CD8-positive, alpha-beta memory T cell (primary cell): ENCODE measurements at places on chromosomes 4 and X.
A peak's percentile ranks its signal among the peaks of the same experiment; 100 is the strongest.

DNA sequence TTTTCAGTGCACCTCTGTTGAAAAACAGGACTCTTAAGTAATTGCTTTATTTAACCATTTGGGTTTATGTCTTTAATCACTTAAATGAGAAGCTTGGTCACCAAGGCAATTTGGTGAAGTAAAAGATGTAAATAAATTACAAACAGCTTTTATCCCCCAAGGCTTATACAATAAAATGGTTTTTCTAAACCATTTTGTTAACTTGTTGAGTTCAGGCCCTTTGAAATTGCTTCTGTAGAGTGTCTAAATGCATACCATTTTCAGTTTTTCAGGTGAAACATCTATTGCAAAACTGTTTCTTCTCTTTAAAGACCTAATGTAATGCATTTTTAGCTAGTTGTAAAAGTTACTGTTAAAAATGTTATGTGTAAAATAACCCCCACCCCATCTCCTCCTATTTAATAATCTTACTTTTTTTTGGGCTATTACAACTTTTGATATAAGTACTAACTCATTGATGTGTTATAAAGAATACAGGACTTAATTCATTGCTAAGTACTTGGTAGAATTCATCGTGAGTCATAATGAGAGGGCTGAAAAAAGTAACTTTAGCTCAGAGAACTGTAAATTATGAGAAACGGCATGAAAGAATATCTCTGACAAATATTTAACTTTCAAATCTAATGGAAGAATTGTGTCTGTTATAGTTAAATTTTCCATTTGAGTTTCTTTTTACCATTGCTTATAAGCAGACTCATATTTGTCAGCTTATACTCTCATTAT lies 4.5 kb downstream of the RAPGEF2 start:
- DNase-seq, result no peak

DNA sequence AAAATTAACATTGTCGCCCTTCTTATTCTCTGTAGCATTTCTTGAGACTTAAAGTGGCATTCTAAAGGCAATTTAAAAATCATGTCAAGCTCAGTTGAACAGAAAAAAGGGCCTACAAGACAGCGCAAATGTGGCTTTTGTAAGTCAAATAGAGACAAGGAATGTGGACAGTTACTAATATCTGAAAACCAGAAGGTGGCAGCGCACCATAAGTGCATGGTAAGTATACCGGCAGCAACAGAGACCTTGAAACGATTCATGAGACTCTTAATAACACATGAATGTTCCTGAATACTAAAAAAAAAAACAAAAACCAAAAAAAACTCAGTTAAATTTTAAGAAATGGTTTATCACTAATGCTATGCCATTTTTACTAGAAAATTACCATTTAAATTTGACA lies 82.4 kb upstream of the HPRT1 start:
- no peak for DNase-seq

- DNase-seq, result no peak
These were observed 1.3 kb downstream of the ERAS start for GRCh38 chrX:48827654-48827968.

GRCh38 chr4:67634741-67635140 lies 66.2 kb downstream of the UBA6 start:
- no peak for DNase-seq

- no peak for DNase-seq
These were observed 6.7 kb upstream of the IRAK1 start for GRCh38 chrX:154026136-154027021.

DNA sequence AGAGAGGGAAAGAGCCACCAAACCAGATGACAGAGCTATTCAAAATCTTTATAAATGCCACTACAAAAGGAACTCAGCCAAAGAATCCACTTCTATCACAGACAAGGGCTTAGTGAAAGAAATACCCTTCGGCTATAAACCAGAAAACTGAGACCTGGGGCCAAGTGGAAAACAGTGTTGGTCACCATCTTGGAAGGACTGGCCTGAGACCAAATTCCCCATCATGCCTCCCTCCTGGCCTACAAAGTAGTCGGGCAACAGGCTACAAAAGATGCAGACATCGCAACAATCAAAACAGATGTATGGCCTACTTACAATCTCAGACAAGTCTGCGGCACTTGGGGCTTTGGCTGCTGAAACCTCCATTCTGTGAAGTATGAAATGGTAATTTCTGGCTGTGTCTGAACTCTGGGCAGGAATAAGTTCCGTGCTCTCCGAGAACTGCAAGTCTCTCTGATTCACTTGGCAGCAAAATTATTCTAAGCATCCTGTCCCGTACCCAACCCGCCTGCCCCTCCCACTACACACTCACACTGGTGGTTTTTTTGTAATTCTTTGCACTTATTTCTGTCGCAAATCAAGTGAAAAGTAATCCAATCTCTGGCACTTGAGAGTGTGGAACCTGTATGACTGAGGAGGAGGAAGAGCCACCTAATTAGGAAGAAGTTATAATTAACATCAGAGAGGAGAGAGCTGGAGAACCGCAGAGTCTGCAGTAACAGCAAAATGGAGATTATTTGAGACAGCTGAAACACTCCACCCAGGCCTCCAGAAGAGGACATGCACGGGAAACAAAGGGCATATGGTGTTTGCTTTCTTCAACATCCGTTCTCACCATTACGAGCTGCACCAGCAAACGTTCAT lies 87.8 kb downstream of the SH3KBP1 start:
- peak; percentile 63 for DNase-seq

GRCh38 chrX:66601522-66601921 lies 37.4 kb downstream of the EDA2R start:
- DNase-seq, result no peak

DNA sequence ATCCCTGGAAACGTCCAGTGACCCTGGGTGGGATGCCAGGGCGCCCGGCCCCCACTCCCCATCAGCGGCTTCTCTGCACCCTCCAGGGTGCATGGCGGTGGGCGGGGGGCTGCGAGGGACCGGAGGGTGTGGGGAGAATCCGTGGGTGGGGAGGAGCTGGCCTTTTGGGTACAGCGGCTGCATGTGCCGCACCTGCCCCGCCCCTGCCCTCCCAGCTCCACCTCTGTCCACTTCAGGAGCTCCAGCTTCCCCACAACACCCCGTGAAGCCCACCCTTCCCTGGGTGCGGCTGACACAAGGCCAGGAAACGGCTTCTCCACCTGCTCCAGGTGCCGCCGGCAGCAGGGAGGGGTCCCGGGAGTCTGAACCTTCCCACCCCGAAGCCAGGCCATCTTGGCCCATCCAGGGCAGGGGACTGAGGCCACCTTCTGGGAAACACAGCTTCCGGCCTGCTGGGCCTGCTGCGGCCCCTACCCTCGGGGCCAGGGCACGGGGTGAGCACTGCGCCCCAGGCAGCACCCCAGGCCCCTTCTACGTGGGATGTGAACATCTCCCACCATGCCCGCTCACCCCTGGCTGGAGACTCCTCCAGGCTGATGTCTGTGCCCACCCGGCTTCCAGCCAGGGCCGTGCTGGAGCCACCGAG lies 34.6 kb downstream of the CPLX1 start:
- DNase-seq, result no peak

- DNase-seq, result no peak
These were observed 95.5 kb upstream of the PPP2R3B start for GRCh38 chrX:482192-482701.

- DNase-seq, result no peak
These were observed 171.3 kb downstream of the BTC start for GRCh38 chr4:74623041-74623440.

DNA sequence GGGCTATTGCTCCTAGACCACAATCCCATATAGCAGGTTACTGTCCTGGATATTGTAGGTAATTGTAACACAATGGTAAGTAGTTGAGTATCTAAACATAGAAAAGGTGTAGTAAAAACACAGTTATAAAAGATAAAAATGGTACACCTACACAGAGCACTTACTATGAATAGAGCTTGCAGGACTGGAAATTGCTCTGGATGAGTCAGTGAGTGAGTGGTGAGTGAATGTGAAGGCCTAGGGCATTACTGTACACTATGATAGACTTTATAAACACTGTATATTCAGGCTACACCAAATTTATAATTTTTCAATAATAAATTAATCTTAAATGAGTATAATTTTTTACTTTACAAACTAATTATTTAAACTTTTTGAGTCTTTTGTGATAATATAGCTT lies 425.7 kb downstream of the PABPC4L start:
- DNase-seq, result no peak

DNA sequence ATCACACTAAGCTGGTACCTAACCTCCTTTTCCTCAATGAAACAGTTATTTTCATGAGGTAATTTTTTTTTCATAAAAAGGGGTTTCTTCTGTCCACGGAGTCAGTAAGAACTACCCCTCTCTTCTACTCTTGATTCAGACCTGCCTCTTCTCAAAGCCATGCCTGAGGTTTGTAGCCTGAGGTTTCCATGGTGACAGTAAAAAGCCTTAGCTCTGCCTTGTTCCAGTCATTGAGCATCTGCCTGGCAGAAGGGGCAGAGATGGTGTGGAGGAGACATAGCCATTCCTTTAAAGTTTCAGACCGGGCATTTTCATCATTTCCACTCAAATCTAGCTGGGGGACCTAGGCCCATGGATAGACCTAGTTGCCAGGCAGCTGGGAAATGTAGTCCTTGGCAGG lies 135.5 kb downstream of the REPS2 start:
- no peak for DNase-seq

GRCh38 chrX:5458300-5458842 lies 770.3 kb downstream of the NLGN4X start:
- DNase-seq, result no peak
